ENCODE measurements at places on chromosomes 3 and 15. TPM values are rescaled to one million over a fixed set of nuclear protein-coding genes. Genes with fewer than 3 reads are reported as not detected.

The SENP7 gene
- 6.3 TPM for total RNA-seq

The SEMA3F gene
- 10.4 TPM for total RNA-seq

The CMTM8 gene
- total RNA-seq: 2.7 TPM

The B4GALT4 gene
- 13.0 TPM for total RNA-seq

The GOLGA6A gene
- not detected for total RNA-seq

The ISG20 gene
- 383 TPM for total RNA-seq

The MRPS25 gene
- 34.6 TPM for total RNA-seq

The MAGEL2 gene
- total RNA-seq: 0.15 TPM

The SLITRK3 gene
- 0.11 TPM for total RNA-seq

The APOD gene
- 2.7 TPM for total RNA-seq

The ALDH1A2 gene
- not detected for total RNA-seq

The PIERCE2 gene
- 1.1 TPM for total RNA-seq

The HCLS1 gene
- not detected for total RNA-seq

The ISL2 gene
- total RNA-seq: 2.9 TPM

Data from A375 (cell line).